ENCODE measurements at places on chromosomes 1 and 21.

DNA sequence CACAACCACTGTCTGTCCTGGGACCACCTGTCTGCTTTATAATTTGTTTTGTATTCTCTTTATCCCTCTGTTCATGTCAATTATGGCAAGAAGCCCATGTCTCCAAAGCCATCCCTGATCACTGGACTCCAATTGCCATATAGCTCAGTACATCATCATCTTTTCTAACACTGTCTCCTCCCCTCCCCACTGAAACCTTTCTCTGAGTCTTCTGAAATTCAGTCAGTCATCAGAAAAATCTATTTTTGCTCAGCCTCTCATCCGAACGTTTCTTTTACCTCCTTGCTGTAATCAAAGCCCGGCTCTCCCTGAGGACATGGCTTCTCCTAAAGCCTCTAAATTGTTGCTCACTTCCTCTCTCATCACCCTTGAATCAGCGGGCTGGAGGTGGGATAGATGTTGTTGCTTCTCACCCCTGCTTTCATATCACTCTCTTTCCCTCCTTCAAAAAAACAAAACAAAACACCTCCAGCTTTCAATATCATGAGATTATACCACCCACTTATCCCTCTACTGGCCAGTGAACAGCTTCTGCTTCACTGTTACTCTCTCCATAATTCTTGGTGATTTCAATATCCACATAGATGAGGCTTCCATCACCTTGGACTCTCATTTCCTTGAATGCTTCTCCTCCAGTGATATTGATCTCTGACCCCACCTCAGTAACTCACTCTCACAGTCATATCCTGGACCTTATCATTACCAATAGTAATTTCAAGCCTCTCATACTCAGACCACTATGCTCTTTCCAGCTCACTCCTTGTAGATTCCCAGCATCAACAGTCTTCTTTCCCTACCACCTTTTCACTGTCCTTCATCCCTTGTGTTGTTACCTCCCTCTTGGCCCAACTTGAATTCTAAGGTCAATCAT, 27.8 kb downstream of the RAB3B start:
- DNase-seq, result no peak

DNA sequence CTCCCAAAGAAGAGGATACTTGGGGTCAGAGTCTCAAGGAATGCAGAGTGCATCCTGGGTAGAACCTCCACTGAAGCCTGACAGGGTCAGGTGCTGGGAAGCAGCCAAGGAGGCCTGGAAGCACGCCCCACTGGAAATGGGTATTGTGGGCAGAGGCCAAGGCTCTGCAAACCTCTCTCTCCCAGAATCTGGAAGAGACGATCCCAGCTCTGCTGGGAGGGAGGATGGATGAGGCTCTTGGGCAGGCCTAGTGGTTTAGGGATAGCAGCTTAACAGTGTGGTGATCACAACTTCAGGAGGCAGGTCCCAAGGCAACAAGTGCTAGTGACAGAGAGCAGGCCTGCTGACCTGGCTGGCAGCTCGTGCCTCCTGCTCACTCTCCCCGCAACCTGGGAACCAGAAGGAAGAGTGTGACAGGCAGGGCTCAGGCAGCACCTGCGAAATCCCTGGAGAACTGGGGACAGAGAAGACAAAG, 641.0 kb downstream of the PLPP3 start:
- DNase-seq, result no peak

DNA sequence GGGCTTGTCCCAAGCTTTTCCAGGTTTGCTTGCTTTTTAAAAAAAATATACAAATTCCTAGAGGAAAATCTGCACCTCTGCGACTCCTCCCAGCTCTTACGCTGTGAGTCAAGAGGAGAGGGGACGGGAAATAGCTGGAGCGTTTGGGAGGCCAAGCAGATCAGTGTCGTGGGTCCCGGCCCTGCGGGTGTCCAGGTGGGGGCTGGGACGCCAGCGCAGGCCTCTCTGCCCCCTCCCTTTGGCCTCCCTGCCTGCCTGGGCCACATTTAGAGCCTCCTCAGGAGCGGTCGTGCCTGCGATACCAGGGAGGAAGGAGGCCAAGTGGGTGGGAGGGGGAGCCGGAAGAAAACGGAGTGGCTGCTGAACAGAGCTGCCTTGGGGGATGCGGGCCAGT, 9.0 kb downstream of the WNT4 start:
- no peak for DNase-seq

GRCh38 chr1:24426744-24427544, 11.3 kb downstream of the NIPAL3 start:
- no peak for DNase-seq

DNA sequence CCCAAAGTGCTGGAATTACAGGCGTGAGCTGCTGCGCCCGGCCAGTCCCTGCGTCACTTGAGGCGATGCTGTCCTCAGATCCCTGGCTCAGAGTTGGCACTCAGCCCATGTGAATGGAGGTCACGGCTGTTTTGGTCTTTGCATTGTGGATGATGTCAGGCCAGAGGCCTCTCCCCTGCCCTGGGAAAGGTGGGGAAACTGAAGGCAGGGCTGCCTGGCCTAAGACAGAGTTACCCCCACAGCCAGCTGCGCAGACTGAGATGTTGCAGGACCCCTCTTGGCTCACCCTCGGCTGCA, 821 bp downstream of the MASP2 start:
- no peak for DNase-seq

DNA sequence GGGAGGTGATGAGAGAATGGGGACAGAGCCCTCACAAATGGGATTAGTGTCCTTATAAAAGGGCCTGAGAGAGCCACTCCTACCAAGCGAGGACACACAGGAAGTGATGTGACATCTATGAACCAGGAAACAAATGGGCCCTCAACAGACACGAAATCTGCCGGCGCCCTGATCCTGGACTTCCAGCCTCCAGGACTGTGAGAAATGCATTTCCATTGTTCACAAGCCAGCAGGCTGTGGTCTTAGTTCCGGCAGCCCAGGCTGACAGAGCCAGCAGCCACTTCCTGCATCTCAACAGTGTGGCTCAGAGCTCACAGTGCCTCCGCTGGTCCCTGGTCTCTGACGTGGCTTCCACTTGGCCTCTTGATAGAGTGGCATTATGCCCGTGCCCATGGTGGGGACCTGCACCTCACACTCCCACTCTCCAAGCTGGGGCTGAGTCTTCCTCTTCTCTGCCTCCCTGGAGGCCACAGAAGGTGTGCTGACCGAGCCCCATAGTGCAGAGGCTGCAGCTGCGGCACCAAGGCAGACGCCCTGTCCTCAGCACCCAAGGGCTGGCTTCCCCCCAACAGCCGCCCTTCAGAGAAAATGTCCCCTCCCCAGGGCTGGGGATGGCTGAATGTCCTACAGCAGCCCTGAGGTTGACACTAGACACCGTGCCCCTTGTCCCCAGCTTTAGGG, 44.9 kb downstream of the ACOT7 start:
- DNase-seq, result peak; percentile 18

DNA sequence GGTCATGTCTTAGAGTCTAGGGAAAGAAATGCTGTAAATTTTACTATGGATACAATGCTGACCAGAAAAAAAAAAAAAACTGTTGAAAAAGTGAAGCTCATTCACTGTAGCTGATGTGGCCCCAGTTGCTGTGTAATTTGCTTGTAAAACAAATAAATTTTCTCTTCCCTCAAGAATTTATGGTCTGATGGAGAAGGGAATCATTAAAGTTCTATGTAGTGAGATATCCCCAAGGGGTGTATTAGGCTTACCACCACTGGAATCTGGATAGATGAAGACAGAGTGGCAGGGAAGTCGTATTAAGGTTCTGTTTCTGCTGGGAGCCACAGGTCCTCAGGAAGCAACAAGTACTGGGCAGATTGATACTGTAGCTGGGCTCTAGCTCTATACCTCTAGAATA, 860.0 kb downstream of the LTN1 start:
- no peak for DNase-seq

DNA sequence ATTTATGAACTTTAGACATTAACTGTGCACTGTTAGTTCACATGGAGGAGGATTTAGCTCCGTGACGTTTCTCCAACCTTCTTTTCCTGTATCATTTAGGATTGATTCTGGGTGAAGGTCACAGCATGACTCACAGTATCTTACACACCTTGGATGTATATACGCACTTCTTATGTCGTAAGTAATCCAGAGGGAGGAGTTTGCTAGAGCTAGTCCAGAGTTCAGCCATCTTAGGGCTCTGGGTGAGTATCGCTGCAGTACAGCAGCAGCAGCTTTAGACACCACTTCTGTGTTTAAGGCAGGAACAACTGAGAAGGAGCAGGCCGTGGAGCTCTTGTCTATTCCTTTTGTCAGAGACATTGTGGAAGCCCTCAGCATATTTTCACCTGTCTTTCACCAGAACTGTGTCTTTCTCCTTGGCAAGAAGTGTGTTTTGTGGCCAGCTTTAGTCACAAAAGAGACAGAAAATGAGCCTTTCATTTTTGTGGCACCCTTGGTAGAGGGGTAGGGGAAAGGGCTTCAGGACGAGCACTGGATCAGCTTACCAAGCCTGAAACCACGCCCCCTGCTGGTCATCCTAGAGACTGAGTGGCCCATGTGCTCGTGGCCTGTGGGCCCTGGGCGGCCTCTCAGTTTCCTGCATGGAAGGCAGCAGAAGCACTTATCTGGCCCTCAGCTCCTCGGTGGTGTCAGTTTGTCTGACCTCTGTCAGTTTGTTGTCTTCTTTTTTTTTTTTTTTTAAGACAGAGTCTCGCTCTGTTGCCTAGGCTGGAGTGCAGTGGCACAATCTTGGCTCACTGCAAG, 64.0 kb downstream of the ADARB1 start:
- peak; percentile 47 for DNase-seq

- no peak for DNase-seq
These were observed 16.0 kb downstream of the PFKFB2 start for GRCh38 chr1:207069061-207069460.

GRCh38 chr1:980602-981395, 1.1 kb downstream of the PERM1 start:
- DNase-seq, result no peak

DNA sequence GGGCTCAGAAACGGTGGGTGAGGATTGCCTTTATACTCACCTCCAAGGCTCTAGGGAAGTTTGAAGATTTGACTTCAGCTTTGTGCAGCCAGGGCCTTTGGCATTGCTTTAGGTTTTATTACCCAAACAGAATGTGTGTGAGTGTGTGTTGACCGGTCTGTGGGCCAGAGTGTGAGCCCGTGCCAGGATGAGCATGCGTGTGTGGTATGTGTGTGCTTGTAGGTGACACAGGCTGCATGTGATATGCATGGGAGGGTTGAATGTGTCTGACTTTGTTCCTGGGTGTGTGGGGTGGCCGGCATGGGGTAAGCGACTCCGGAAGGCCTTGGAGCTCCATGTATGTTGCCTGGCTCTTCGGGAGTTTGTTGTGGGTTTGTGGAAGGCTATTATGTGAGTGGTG, 160.5 kb downstream of the FOXD2 start:
- DNase-seq, result no peak

DNA sequence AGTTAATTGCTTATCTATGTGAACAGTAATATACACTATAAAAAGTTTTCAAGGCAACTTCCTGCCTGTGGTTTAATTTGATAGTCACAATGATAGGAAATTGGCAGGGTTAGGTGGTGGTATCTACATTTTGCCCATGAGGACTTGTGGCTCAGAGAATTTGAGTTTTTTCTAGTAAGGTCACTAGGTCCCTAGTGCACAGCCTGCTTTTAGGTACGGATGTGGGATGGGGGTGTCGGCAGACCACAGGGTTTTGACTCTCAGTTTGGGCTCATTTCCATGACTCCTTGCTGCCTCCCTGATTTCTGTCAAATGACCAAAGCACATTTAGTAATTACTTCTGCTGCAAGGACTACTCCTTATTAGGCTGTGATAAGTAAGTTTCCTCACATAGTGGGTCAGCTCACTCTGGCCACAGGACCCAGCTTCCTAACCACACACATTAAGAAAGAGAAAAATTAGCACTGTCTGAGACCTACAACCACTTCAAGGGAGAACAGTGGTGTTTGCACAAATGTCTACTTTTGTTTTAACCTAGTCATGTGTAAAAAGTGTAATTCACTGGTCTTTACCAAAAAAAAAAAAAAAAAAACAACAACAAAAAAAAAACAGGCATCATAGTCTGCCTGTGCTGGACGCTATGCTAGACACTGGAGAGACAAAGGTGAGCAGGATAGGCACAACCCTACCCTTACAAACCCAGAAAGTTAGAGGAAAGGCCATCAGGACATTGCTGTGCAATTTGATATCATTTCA, 43.7 kb downstream of the MRPL39 start:
- no peak for DNase-seq

DNA sequence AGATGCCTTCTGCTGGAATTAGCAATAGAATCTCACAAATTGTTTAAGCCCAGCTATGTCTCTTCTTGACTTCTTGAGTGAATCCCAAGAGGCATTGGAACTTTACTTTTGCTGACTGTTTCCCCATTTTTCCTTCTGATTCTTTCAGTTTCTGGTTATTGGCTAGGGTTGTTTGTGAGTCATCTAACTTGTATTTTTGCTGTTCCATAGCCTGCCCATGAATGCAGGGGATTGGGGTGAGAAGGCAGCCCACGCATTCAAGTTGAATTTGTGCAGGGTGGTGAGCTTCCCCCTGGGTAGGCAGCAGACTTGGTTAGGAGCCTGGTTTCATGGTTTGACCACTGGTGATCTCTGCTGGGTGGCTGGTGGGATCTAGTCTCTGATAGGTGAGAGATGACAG, 10.4 kb upstream of the KLF17 start:
- DNase-seq, result peak; percentile 69

- no peak for DNase-seq
These were observed 156.8 kb downstream of the ST6GALNAC3 start for GRCh38 chr1:76231320-76231719.

GRCh38 chr1:150280138-150280707, 2.1 kb upstream of the CIART start:
- DNase-seq, result no peak

DNA sequence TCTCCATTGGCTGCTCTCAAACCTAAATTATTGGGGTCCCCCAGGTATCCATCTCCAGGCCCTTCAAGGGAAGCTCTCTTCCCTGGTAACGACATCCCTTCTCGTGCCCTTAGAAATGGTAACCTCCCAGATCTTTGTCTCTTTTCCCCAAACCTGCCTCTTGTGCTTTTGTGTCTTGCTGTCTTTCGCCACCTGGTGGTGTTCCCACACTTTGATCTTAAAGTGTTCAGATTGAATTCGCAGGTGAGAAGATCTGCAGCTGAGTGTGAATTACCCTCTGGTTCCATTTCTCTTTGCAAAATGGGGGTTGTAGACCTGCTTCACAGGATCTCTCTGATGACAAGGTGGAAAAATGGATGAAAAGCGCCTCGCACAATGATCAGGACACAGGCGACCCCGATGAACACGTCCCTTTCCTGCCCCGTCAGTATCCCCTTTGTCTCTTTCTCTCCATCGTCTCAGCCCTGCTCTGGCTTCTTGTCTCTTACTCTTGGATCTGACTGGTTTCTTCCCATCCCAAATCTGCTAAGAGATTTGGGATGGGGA, 53.1 kb downstream of the DOP1B start:
- DNase-seq, result peak; percentile 42

DNA sequence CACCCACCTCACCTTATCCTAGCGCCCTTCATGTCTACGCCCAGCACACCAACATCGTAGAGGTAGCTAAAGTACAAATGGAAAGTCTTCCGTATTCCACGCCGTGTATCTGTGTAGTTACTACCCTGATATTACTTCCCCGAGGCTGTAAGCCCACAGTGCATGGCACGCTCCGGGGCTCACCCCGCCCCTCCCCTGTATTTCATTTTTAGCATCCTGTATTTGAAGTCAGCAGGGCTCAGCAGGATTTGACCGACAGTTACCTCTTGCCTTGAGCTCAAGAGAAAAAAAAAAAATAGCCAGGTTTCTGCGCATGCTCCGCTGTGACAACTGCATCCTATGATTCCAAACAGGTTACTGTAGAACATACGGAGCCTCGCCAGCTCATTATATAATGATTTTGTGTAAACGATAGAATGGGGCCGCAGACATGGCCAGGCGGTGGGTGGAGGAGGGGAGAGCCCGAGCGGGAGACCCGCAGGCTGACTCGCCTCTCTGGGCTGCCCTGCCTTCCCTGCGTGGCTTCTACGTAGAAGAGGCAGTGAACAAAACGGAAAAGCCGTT, 1.3 kb downstream of the ABCG1 start:
- peak; percentile 55 for DNase-seq
